Prostate gland (tissue), 2 donors: ENCODE measurements at places on chromosomes 4 and X.
A peak's percentile ranks its signal among the peaks of the same experiment; 100 is the strongest.

- no peak for DNase-seq
Measured at GRCh38 chr4:95546221-95546620, 2.6 kb downstream of the UNC5C start.

GRCh38 chr4:45064741-45065140 lies 338.4 kb upstream of the GNPDA2 start:
- no peak for DNase-seq

GRCh38 chr4:149031399-149031798 lies 589.2 kb upstream of the NR3C2 start:
- DNase-seq: no peak

GRCh38 chrX:54825716-54826438 lies 18.3 kb downstream of the MAGED2 start:
- DNase-seq: no peak

- DNase-seq: no peak
Measured at GRCh38 chr4:168353746-168354145, 35.2 kb upstream of the DDX60 start.

DNA sequence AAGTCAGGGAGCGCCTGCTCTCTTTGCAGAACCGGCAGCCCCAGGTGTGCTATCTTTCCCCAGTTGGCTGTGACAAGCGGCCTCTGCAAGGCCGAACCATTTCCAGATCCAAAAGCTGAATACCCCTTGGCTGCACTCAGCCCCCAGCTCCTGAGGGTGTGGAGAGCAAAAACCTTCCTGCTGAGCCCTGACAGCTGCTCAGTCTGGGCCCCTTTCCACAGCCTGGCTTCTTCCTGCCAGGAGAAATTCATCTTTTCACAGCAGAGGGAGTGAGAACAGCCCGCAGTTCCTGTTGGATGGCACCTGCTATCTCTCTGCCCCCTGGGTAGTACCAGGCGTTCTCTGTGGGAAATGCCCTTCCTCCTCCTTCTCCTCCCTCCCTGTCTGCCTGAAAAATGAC lies 78.4 kb downstream of the DRD5 start:
- DNase-seq: no peak

- no peak for DNase-seq
Measured at GRCh38 chr4:53150631-53151488, 215.0 kb downstream of the SCFD2 start.

DNA sequence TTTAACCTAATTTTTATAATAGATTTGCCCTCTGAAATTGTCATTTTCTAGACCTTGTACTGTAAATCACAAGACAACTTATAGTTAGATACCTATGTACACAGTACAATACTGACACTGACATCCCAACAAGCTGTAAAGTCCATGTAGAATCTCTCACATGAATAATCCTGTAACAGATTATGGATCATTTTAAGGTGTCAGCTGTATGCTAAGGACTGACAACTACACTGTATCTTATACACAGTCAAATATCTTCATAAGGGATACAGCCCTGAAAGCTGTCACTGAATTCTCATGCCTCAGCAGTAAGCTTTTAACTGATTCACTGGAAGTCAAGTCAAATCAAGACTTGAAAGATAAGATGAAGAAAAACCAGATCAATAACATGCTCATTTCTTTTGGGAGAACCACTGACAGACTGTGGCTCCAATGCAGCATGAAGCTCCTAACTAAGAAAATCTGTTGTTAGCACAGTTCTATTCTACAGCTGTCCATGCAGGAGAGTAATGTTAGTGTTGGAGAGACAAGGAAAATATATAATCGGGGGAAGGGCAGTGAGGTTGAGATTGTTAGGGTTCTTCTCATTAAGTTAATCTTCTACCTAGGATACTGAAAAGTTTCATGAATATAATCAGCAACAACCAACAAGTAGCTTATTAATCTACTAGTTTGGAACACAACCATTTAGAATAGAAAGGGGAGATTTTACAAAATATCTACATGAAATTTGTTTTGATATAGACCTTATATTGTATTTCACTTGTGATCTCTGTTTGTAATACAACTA lies 612.0 kb downstream of the PCDH18 start:
- no peak for DNase-seq

DNA sequence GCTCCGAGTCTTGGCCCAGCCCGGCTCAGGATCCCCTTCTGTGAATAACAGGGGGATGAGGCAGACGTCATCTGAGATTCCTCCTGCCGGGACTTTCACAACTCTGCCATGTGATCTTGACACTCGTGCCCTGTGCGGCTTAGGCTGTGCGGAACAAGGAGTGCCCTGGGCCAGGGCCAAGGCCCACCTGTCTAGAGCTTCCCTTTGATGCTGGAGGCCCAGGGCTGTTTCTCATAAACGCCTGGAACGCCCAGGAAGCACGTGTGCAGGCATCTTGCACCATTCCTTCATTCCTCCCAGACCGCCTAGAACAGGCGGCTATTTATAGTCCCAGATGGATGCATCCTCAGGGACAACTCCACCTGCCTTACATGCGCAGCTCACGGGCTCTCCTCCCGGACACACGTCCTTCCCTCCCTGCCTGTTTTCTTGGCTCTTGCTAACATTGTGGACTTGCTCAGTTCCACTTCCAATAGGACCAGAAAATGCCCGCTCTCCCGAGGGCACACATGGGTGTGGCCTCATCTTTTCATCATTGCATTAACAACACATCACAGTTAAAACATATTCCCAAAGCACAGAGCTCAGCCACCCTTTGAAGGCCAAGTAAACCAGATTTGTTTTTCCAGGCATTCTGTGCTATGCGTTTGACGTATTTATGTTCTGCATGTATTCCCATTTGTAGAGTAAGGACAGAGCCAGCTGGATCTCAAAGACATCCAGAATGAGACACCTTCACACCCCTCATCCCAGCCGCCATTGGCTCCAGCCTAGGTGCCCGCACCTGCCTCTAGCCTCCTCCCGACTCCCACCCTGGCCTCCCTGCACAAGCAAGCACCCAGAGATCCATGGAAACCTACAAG lies 57.2 kb downstream of the ABLIM2 start:
- DNase-seq: peak; percentile 58

GRCh38 chr4:159271856-159272255 lies 169.0 kb downstream of the RAPGEF2 start:
- no peak for DNase-seq

GRCh38 chr4:113012786-113013185 lies 36.7 kb upstream of the ANK2 start:
- DNase-seq: no peak

GRCh38 chr4:41865306-41865980 lies 69.8 kb upstream of the TMEM33 start:
- no peak for DNase-seq

DNA sequence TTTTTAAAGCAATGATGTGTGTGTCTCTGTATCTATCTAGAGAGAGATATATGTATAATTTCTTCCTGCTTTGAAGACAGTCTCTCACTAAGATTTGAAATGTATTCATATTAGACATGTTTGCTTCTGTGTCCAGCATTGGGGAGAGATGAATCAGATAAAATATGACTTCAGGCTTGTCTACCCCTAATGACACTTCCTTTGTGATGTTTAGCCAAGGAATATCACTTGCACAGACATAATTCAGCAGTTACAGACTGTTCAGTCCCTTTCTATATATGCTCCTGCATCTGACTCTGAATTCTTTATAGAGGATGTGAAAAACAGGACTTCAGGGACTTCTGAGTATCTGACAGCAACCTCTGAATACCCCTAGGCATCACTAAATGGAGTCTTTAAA lies 158.4 kb downstream of the DCLK2 start:
- DNase-seq: no peak
